Germinal center (tissue), 1 donor: ENCODE measurements at places on chromosomes 1 and 21.

DNA sequence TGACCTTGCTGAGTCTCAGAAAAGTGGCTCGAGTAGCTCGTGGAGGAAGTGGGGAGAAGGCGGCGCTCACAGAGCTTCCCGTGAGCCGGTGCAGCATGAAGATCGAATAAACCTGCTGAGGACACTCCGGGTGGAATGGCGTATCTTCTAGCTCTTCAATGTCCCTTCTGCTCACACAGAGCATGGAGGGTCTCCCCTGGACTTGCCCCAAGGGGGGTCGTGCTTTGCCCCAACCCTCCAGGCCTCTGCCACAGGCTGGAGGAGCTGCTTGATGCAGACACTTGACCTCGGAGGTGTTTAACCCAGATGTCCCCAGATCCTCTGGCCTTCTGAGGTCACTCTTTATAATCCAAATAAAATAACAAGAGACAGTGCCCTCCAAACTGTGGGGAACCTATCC is 2.2 kb upstream of the KRTAP10-12 start:
- no peak for DNase-seq

- DNase-seq = no peak
Measured at GRCh38 chr1:175704621-175705020, 38.8 kb downstream of the TNR start.

- DNase-seq = no peak
Measured at GRCh38 chr21:45126204-45126626, 51.8 kb downstream of the ADARB1 start.

GRCh38 chr1:167784876-167785550 is 63.2 kb downstream of the MPZL1 start:
- DNase-seq = no peak

DNA sequence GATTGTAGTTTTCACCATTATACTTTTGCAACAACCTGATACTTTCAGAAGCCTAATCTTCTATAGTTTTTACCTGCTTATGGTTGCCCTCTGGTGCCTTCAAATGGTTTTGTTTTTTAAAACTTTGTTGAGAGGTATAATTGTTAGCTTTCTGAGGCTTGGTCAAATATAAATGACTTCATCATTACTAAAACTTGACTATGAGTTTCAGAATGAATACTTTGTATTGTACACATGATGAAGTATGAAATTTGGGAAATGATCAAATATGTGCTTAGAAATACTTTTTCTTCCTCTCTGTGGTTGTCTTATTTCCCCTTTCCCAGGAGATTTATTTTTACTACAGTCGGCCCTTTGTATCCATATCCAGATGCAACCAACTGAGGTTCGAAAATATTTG is 151.8 kb upstream of the B3GALT2 start:
- no peak for DNase-seq

GRCh38 chr1:29521811-29522580 is 285.7 kb downstream of the PTPRU start:
- DNase-seq = no peak

- DNase-seq = no peak
Measured at GRCh38 chr1:84642774-84643173, 47.5 kb downstream of the SSX2IP start.

DNA sequence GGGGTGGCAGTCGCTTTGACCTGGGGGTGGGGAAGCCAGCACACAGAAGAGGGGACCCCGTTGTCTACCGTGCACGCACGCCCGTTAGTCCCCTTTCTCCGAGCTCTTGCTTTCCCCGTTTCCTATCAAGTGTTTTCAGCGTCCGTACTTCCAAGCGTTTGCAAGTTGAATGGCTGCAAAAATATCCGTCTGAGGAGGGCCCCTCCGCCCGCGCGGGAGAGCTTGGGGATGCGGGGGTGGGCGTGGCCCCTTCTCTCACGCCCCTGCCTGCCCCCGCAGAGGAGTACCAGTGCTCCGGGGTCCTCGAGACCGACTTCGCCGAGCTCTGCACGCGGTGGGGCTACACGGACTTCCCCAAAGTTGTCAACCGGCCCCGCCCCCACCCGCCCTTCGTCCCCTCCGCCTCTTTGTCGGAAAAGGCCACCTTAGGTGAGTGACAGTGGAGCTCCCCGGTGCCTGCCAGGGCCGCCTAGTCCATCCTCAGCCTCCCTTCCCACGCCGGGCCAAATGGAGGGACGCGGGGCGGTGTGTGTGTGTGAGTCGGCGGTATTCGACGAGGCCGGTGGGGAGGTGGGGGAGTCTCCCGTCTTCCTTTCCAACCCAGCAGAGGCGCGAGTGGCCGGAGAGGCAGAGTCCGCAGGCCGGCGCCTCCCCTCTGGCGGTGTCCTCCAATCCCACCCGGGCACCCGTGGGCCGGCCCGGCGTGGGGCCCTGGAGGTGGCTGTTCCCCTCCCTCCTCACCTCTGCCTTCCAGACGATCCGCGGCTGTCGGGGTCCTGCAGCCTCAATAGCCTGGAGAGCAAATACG is 3.4 kb downstream of the LRRC71 start:
- DNase-seq = no peak
